ENCODE measurements at places on chromosomes 2 and 18. TPM values are rescaled to one million over a fixed set of nuclear protein-coding genes. Genes with fewer than 3 reads are reported as not detected.

The SERPINB11 gene
- total RNA-seq, result not detected

The C1QL2 gene
- not detected for total RNA-seq

The TEKT4 gene
- not detected for total RNA-seq

The CHAC2 gene
- 7.8 TPM for total RNA-seq

The APLF gene
- 6.9 TPM for total RNA-seq

The ZC3H6 gene
- 7.9 TPM for total RNA-seq
